ENCODE measurements at places on chromosomes 13 and 19.
A peak's percentile ranks its signal among the peaks of the same experiment; 100 is the strongest.

DNA sequence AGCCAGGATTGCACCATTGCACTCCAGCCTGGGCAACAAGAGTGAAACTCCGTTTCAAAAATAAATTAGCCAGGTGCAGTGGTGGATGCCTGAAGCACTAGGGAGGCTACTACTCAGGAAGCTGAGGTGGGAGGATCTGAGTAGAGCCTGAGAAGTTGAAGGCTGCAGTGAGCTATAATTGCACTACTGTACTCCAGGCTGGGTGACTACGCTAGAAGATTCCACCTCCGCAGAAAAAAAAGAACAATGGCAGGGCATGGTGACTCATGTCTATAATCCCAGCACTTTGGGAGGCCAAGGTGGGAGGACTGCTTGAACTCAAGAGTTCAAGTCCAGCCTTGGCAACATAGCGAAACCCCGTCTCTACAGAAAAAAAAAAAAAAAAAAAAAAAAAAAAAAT lies 20.5 kb downstream of the HAUS8 start:
- no peak for DNase-seq

GRCh38 chr13:74270018-74270417 lies 135.8 kb upstream of the KLF12 start:
- peak; percentile 41 for DNase-seq

GRCh38 chr13:96020931-96021330 lies 32.3 kb downstream of the UGGT2 start:
- no peak for DNase-seq

- no peak for DNase-seq
These were observed 435.7 kb downstream of the EFNB2 start for GRCh38 chr13:106099765-106100164.

GRCh38 chr19:49524812-49525455 lies 2.9 kb upstream of the RCN3 start:
- no peak for DNase-seq

GRCh38 chr13:114121496-114122126 lies 10.8 kb downstream of the RASA3 start:
- DNase-seq: no peak

- DNase-seq: no peak
These were observed 239.9 kb upstream of the TSHZ3 start for GRCh38 chr19:31589109-31589508.

GRCh38 chr13:22748866-22749577 lies 431.8 kb upstream of the SGCG start:
- DNase-seq: no peak

- no peak for DNase-seq
These were observed 17.0 kb downstream of the HAUS8 start for GRCh38 chr19:17058236-17058635.

DNA sequence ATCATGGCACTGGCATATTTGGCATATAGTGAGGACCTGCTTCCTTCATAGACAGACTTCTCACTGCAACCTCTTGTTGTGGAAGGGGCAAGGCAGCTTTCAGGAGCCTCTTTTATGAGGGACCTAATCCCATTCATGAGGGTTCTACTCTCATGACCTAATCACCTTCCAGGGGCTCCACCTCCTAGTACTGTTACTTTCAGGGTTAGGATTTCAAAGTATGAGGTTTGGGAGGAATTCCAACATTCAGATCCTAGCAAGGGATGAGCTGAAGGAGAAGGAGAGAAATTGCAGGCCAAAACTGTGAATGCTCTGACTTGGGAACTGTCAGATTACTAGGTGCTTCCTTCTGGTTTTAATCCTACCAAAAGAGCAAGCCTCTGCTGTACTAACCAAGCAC lies 87.8 kb downstream of the LMO7 start:
- no peak for DNase-seq

- DNase-seq: no peak
These were observed 124.9 kb upstream of the UBL3 start for GRCh38 chr13:29975283-29975682.

DNA sequence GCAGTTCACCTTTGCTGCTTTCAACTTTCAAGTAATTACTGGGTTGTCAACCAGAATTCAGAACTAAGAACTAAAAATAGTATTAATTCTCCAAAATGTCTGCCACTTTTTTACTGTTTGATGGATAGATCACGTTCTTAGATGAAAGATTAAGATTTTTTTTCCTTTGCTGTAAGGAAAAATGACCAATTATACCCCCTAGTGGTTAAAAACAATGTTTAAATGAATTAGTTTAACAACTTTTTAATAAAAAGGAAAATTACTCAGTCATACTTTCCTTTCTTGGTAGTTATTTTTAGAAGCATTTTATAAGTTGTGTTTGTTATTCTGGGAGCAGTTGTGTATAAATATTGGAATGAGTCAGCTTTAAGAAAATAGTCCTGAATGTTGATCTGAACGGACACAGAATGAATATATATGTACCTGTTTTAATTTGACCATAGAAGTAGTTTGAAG lies 4.6 kb downstream of the TM9SF2 start:
- peak; percentile 53 for DNase-seq

DNA sequence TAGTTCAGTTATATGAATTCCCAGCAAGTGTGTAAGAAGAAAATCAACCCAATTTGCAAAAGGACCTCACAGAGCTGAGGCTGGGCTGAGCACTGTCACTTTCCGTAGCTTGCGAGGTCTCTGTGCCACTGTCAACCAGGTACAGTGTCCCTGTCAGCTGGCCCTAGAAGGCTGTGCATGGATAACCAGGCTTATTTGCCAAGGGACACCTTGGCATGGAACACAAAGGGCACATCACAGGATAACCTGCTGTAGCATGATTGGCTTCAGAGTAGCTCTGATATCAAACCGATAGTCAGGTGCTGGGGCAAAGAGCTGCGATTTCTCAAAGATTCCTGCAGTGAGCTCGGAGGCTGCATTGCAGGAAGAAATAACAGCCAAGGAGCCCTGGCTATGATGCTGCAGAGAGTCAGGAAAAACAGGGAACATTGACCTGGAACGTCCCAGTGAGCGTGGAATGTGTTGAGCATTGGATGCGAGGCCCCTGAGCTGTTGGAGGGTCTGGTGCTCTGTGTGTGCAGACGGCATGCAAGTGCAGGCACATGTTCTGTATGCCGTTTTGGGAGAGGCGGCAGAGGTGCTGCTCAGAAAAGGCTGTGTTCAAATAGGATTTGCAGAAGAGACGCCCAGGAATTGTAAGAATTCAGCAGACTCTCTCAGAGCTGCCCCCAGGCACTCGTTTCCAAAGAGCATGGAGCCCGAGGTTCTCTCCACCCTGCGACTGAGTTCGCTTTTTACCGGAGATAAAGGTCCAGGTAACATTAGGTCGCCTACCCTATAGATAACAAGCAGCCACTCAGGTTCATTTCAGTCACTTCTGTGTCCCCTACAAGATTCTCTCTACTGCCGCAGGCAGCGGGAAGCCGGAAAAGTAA lies 213.5 kb upstream of the IRS2 start:
- no peak for DNase-seq

DNA sequence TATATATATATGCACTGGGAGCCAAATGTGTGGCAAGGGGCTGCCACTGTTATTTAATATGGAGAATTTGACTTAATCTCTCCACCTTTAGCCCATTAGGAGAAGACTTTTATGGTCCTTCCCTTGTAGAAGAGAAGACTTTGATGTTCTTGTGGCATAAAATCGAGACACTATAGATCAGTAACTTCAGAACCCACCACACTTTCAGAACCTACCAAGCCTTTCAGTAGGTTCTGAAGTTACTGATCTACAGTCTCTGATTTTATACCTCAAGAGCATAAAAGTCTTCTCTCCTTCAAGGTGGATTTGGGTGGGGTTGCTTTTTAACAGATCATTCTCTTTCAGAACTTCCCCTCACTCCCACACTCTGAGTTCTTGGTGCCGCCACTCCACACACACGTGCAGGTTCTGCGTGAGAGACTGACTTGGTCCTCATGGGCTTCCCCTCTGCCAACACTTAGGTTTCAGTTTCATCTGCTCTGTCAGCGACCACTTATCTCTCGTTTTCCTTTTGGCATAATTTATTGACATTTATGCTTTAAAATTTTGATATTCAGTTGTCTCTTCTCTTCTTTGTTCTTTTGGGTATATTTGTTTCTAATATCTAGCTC lies 213.4 kb upstream of the PCDH17 start:
- DNase-seq: no peak

DNA sequence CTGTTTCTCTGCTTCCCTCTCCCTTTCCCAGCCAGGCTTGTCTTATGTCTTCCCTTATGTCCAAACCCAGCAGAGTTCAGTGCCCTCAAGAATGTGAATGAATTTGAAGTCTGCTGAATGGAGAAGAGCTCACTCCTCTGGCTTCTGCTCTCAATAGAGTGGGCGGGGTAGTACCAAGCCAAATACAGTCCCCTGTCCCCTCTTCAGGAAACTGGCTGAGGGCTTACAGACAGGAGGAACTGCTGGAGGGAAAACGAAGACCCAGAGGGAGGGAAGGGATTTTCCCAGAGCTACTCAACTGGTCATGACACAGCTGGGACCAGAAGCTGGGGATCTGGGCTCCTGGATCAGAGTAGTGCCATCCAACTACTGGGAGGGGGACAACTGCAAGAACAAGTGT lies 32.9 kb upstream of the POU2F2 start:
- no peak for DNase-seq

DNA sequence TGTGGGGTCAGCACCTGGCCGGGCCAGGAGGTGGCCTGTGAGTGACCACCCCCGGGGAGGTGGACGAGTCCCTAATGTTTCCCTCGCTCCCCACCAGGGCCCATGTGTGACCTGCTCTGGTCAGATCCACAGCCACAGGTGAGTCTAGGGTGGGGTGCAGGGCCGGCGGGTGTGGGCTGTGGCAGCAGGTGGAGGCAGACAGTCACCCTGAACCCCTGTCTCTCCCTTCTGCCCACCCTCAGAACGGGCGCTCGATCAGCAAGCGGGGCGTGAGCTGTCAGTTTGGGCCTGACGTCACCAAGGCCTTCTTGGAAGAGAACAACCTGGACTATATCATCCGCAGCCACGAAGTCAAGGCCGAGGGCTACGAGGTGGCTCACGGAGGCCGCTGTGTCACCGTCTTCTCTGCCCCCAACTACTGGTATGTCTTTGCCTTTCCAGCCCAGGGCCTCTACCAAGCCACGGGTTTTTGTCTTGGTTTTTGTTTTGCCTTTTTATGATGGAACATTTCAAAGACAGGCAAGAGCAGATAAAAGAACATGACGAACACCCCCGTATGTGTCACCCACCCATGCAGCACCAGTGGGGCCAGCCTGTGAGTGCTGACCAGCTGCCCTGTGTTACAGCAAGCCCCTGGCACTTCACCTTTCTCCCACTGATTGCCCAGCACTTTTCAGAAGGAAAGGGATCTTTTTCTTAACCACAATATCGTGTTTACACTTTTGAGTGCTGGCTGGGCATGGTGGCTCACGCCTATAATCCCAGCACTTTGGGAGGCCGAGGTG lies 24.9 kb downstream of the CCDC8 start:
- DNase-seq: no peak

- DNase-seq: no peak
These were observed 67.9 kb upstream of the ITM2B start for GRCh38 chr13:48165063-48165462.

DNA sequence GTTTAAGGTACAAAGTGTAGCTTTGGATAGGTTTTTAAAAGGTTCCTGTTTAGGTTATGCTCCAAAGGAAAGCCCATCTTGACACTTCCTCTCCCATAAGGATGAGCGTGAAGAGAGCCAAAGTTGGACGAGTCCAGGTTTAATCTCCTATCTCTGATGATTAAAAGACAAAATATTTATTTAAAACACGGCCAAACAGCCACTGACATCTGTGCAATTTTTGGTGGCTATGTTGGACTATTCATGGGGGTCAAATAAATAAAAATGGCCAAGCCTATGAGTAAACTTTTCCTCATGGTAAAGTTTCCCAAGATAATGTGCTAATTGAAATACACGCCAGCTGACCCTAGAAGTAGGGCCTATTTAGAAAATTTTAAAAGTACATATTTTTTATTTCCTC lies 69.0 kb upstream of the DOCK9 start:
- DNase-seq: peak; percentile 26

DNA sequence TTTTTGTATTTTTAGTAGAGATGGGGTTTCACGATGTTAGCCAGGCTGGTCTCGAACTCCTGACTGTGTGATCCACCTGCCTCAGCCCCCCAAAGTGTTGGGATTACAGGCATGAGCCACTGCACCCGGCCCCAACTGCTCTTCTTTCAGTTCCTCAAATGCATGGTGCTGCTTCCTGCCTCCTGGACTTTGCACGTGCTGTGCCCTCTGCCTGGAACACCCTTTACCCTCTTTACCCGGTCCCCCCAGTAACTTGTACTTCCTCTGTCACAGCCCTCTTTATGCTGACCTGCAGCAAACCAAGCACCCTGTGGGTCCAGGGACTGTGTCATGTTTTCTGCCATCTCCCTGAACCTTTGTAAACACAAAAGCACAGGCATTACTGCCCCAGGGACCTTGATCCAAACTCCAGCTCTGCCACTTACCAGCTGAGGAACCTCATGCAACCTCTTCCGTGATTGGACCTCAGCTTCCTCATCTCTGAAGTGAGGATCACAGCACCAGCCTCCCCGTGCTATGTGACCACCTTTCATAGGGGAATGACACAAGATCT lies 3.8 kb downstream of the BLVRB start:
- no peak for DNase-seq

DNA sequence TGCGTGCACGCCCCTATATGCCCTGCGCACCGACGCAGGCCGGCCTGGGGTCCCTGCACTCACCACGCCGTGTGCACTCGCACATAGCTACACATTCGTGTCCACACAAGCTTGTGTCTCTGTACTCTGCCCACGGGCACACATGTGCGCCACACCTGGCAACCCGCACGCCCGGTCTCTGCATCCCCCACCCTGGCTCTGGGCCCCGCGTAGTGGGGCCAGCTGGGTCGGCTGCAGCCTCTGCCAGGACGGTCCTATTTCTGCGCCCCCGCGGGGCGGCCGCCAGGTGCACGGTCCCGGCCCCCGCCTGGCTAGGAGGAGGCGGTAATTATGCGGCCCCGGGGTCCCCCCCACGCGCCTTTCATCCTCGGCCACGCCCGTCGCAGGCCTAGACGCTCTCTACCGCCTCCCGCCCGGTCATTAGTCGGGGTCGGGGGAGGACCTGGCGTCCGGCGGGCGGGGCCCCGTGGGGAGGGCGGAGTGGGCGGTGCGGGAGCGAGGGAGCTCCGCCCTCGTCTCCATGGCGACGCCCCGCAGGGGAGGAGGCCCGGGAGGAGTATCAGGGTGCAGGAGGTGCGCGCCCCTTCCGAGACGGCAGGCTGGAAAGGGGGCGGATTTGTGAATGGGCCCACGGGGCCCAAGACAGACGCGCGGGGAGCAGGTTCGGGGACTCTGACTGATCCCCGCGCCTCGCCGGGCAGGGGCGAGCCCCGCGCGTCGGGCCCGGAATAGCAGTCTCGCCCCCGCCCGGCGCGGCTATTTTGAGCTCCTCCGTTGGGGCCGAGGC lies 2.8 kb upstream of the CIRBP start:
- peak; percentile 84 for DNase-seq

DNA sequence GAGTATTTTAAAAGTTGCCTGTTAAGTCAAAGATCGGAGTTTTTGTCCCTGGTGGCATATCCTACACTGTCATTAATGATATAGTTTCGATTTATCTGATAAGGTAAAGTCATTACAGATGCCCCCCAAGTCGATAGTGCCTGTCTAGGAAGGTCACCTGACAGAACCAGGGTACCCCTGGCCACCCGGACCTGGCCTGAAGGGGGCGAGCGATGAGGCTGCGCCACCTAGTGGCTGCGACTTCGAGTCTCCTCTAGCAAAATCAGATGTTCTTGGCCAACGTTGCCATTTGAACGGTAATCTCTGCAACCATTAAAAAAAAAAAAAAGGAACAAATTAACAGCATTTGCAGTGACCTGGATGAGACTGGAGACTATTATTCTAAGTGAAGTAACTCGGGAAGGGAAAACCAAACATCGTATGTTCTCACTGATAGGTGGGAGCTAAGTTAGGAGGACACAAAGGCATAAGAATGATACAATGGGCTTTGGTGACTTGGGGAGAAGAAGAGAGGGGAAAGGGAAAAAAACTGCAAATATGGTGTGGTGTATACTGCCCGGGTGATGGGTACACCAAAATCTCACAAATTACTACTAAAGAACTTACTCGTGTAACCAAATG lies 565.1 kb downstream of the LIG4 start:
- no peak for DNase-seq
